Fibroblast of lung (primary cell): ENCODE measurements at places on chromosomes 13 and 19.

DNA sequence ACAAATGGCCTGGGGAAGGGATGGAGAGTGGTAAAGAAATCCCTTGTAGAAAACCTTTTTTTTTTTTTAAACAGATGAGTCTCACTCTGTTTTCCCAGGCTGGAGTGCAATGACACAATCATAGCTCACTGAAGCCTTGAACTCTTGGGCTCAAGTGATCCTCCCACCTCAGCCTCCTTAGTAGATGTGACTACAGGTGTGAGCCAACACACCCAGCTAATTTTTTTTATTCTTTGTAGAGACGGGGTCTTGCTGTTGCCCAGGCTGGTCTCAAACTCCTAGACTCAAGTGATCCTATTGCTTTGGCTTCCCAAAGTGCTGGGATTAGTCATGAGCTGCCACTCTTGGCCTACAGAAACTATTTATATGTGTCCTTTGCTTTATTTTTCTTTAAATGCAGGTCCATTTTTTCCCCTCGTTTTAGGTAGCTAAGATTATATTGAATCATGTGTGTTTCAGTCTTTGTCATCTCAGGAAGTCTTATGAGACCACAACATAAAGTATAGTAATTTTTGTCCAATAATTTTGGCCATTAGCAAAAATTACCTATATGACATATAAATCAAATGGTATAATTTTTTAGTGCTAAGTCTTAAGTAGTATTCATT lies 10.5 kb downstream of the LPAR6 start:
- DNase-seq: no peak

- peak; percentile 79 for DNase-seq
Observed at GRCh38 chr19:17766543-17767131, 15.4 kb downstream of the FCHO1 start.

GRCh38 chr13:110500341-110500740 lies 61.2 kb downstream of the RAB20 start:
- DNase-seq: no peak

GRCh38 chr19:54255105-54255775 lies 1.8 kb downstream of the LILRB5 start:
- no peak for DNase-seq

DNA sequence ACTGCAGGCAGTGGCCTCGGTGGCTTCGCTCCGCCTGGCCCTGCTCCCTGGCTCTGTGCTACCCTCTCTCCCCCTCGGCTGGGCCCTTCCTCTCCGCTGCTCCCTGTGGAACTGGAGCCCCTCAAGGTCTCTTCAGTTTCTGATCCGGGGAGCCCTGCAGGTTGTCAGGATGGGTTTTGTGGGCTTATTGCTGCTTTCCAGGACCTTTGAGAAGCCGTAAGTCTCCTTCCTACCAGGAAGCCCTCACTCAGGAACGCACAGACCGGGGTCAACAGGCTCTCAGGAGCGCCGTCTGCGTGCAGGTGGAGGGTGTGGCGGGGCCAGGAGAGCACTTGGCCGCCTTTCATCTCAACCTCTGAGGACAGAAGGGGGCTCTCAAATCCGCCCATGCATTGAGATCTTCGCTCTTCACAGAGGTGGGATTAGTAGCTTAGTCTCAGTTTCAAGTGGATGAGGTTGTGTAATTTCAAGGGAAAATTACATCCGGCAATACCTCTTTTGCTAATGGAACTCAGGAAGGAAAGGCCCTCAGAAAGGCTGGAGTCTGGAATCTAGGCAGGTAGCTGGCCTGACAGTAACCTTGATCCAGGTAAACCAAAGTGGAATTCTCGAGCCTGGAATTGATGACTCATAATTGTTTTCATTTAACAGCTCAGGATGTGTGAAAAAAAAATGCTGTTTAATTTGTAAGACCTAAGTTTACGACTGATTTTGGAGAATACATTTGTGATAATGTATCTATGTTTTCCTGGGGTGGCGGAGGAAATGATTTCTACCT lies 102.0 kb downstream of the ATP11A start:
- no peak for DNase-seq

DNA sequence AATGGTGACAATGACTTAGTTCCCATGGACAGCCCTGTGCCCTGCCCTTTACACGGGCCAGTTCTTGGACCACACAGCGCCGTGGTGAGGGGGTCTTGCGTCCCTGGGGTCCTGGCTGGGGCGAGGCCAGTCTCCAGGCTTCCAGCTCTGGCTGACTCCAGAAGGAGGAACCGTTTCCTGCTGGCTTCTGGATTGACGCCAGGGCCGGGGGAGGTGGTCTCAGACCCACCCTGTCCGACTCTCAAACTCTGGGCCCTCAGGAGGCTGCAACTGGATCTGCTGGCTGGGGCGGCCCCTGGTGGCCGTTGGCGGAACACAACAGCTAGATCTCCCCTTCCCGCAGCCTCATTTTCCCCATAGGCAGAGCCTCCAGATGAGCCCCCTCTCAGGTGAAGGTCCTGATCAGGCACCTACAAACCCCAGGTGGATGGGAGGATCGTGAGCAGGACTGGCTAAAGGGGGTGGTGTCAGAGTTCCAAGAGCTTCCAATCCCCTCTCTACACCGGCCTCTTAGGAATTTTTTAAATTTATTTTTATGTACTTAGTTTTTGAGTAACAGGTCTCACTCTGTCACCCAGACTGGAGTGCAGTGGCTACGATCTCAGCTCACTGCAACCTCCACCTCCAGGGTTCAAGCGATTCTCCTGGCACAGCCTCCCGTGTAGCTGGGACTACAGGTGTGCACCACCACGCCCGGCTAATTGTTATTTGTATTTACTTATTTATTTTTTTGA lies 8.0 kb downstream of the CCDC194 start:
- peak; percentile 28 for DNase-seq

- DNase-seq: peak; percentile 75
Observed at GRCh38 chr13:23642110-23642509, 71.9 kb downstream of the TNFRSF19 start.

- no peak for DNase-seq
Observed at GRCh38 chr13:107375701-107376340, 807.9 kb upstream of the ARGLU1 start.

DNA sequence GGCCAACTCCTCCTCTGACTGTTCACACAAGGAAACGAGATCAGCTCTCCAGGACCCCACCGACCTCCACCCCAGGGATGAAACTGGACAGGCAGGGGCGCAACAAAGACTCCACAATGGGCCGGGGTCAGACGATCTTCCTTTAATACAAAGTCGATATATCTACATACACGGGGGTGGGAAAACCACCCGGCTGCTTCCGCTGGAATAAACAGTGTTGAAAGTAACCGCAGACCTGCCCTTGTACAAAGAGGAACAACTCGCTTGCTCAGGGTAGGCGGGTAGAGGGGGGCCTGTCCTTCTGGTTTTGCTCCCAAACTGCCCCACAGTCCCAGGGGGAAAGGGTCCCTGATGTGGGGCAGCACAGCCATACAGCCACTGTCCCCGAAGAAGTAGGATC lies 135.2 kb downstream of the PTPRS start:
- no peak for DNase-seq

DNA sequence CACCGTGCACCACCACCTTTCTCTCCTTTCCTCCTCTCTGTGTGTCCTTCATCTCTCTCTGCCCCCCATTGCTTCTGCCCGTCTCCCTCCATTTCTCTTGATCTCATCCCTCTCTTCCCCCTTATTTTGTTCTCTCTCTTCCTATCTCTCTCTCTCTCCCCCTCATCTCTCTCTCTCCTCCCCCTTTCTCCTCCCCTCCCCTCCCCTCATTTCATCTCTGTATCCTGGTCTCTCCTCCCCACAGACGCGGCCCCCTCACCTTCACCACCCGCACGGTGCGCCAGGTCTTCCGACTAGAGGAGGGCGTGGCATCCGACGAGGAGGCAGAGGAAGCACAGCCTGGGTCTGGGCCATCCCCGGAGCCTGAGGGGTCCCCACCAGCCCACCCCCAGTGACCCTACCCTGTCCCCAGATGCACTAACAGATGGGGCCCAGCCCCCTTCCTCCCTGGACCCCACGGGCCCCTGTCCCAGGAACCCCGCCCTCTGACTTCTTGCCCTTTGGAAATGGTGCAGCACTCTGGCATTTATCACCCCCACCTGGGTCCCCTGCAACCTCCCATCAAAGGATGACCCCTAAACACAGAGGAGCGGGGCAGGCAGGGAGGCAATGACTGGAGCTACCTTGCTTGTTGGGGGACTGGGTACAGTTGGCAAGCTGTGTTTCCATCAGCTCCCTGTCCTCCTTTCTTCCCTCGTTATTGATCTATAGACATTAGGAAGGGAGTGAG lies 19.6 kb downstream of the KCNC3 start:
- no peak for DNase-seq

DNA sequence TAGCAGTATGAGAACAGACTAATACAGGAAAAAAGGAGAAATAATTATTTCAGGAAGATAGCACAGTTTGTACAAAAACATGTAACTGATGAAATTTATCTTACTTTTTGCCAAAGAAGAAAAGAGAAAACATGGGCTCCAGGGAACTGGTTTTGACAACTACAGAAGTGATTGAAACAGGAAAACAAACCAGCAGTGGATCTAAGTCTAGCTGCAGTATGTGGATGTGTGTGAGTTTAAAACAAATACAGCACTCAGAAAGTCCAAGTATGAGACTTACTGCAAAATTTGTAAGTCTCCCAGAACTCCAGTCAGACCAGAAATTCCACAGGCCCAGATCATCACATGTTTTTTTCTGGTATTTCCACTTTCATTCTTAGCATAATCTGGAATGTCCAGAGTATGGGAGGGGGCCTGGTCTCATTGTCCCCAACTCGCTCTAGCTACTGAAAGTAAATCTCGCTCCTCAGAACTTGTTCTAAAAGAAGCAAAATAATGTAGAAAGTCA lies 259.5 kb downstream of the NHLRC3 start:
- DNase-seq: no peak

GRCh38 chr13:95480131-95480545 lies 72.4 kb upstream of the CLDN10 start:
- no peak for DNase-seq

DNA sequence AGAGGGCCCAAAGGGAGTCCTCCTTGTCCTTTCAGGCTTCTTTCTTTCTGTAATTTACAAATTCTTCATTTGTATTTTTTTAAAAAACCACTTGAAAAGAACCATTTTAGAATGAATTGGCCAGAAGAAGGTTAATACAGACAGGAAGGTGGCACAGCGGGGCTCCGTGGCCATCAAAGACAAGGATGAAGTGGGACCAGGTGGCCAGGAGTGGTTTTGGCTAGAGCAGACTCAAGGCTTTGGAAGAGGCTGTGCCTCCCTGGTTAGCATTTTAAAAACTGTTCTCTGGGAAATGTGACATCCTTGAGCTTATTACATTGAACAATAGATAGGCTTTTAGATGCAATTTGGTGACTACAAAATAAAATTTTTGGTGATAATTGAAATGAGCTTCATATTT lies 48.4 kb downstream of the ATP8A2 start:
- no peak for DNase-seq

DNA sequence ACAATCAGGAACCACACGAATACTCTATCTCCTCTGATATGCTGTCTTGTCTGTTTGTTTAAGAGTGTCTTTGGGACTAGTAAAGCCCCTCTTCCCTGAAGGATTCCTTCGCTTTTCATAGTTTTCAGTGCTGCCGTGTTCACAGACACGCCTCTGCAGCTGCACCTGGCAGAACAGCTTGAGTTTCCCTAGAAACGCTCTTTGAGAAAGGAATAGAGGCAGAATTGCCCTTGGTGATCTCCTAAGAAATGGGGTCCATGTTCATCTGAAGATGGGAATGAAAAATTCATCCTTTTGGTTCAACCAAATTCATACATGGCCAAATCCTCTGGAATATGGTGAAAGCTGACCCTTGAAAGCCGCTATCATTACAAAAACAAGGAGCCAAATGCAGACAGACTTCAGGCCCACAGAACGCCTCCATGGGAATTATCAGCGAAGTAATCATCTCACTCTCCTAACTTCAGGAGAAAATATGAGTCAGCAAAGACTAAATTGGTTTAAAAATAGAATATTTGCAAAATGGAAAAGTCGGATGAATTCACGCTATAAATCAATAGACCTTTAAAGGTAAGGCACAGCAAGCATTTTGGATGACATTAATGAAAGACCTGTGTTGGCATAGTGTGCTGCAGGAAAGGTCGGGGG lies 5.5 kb downstream of the SACS start:
- DNase-seq: peak; percentile 28

- peak; percentile 48 for DNase-seq
Observed at GRCh38 chr13:113273851-113274590, 23.0 kb upstream of the LAMP1 start.
